ENCODE measurements at places on chromosomes 2 and 18.
A peak's percentile ranks its signal among the peaks of the same experiment; 100 is the strongest.

DNA sequence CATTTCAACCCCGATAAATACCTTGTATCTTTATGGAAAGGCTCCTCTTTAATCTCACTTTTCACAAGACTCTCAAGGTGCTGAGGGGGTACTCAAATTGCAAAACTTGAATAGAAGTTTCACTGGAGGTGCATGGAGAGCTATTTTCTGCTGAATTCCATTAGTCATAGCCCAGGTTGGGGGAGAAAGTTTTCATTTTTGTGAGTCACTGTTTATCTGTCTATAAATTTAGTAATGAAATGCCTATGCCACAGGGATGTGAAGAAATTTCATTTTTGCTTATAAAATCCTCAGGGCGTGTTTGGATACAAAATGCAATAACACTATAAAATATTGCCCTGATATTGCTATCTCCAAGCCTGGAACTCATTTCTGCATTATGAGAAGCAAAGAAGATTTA is 346.3 kb downstream of the LRATD1 start:
- DNase-seq = no peak

DNA sequence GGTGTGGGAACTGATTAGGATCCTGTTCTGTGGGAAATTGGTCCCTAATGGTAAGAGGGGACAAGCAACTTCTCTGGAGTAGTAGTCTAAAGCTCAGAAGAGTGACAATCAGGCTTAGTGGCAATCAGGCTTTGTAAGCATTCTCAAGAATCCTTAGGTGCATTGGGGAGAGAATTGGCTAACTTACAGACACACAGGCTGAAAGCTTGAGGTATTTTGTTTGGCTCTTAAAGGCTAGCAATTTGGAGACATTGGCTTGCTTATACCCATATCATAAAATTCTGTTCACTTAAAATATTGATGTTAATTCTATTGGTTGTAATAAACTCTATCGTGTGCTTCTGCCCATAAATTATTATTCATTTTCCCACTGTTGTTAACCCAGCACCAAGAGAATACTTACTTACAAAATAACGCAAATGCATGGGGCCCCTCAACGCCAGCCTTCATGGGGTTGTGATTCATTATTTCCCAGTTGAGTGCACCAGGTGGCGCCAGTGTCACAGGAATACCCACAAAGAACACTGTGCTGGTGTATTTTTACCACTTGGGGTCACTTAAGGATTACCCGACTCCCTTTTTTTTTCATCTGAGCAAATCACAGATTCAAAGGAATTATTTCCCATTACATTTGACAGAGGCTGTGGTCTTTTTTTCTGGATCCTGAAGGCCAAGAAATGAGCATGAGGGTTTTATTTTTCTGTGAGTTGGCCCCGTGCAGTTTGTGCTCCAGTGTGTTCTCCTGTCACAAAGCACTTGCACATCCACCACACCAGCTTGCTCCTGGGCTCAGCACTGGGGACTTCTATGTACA is 45.5 kb downstream of the DDX1 start:
- peak; percentile 50 for DNase-seq

DNA sequence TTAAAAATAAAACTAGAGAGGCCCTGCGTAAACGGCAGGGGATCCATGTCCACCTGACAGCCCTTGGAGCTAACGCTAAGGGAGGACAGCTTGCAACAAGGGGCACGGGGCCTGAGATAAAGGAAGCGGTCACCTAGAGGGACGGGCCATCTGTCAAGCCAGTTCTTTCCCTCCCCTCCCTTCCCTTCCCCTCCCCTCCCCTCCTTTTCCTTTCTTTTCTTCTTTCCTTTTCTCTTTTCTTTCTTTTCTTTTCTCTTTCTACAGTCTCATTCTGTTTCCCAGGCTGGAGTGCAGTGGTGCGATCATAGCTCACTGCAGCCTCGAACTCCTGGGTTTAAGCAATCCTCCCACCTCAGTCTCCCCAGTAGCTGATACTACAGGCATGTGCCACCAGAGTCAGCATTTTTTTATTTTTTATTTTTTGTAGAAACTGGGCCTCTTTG is 34.5 kb upstream of the CTAGE1 start:
- no peak for DNase-seq

DNA sequence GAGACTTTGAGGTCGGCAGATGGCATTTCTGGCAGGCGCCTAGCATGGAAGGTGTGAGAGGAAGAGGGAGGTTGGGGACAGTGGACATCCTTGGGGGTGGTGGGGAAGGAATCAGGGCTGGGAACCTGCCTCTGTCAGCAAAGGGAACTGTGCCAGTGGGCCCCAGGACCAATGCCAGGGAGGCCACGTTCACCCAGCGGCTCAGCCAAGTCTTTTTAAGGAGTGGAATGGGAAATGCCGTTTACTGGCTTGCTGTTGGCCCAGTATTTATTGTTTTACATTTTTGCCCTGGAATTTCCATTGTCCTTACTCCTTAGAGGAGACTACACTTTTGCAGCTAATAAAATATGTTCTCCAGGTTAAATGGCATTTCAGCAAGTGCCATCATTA is 135.2 kb downstream of the MCFD2 start:
- DNase-seq = no peak

GRCh38 chr2:647691-648231 is 29.4 kb downstream of the TMEM18 start:
- DNase-seq = no peak

DNA sequence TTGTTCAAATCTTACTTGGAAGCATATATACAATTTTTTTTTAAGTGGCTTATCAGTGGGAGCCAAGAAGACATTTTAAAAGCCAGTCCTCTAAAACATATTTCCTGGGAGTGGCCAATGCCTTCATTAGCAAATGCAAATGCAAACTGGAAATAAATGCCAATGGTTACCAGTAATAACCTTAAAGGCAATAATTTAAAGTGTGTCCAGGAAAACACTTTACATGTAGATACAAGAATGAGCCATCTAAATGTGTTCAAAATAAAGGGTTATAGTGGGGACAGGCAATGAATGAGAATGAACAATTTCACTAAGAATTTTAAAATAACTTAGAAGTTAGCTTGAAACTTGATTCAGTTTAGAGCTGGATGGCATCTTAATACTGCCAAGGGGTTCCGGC is 64.2 kb downstream of the FARSB start:
- no peak for DNase-seq

GRCh38 chr2:11506611-11506969 is 27.3 kb upstream of the GREB1 start:
- DNase-seq = no peak

GRCh38 chr18:9055185-9055584 is 47.3 kb upstream of the NDUFV2 start:
- no peak for DNase-seq

DNA sequence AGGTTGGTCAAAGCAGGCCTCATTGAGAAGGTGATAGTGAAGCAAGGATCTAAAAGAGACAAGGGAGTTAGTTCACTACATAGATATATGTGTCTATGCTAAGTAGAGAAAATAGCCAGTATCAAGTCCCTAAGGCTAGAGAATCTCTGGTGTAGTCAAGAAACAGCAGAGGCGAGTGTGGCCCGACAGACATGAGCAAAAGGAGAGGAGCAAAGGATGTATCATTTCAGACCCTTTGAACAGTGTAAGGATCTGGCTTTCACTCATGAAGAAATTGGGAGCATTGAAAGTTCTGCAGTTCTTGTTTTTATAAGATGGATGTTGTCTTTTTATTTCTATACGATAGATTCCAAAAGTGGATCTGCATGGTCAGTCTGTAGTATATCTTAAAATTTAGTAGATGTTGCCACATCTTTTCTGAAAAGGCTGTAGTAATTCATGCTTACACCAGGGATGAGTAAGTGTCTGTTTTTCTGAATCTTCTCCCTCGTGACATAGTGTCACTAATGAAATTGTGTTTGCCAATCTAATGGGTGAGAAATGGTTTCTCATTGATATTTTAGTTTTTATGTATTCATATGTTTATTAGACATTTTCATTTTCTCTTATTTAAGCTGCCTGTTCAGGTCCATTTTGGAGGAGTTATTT is 18.8 kb downstream of the SP100 start:
- DNase-seq = no peak

GRCh38 chr2:132929786-132930185 is 259.8 kb upstream of the LYPD1 start:
- no peak for DNase-seq

DNA sequence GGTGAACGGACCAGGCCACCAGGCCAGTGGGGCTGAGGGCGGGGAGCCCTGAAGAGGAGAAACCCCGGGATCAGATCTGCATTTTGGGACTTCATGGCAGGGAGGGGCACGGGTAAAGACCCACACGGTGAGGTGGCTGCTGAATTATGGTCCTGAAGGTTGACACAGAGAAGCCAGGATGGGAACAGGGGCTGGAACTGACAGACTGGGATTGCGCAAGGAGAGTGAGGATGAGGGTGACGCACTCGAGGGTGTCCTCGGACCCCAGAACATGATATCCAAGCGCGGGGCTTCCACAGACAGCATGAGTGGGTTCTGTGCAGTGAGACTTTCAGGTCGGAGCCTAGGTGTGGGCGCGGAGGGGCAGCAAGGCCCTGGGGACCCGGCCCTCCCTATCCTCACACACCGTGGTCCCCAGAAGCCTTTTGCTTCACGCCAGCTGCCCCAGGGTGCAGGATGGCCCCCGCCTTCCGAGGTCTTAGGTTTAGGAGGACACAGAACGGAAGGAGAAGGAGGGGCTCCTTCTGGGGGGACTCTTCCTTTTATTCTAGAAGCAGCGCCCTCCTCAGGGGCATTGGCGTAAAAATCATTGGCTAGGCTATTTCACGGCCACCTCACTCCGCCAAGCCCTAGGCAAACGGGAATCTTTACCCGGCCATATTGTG is 416.8 kb upstream of the HS6ST1 start:
- no peak for DNase-seq

- no peak for DNase-seq
Measured at GRCh38 chr2:185608799-185609198, 129.8 kb upstream of the FSIP2 start.

DNA sequence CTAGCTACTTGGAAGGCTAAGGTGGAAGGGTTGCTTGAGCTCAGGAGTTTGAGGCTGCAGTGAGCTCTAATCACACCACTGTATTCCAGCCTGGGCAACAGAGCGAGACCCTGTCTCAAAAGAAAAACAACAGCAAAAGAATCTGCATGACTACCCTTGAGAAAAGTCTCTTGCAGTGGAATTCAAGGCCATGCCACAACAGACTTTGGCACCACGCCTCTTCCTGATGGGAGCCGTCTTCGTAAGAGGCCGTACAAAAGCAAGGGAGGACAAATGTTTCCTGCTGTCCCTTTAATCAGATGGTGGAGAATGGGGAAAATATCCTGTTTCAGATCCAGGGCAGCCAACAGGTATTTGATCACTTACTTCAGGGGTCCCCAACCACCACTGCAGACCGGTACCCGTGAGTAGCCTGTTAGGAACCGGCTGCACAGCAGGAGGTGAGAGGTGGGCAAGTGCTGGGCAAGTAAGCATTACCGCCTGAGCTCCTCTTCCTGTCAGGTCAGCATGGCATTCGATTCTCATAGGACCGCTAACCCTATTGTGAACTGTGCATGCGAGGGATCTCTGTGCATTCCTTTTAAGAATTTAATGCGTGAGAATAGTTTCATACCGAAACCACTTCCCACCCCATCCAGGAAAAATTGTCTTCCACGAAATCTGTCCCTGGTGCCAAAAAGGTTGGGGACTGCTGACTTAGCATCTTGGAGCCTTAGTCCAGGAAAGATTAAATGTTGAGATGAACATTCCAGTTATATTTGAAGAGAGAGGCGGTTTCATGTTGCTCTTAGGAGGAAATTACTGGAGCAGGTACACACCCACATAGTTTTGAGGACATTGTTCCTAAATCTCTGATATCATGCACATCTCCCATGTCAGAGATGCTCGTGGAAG is 94.4 kb upstream of the XPO1 start:
- no peak for DNase-seq

- no peak for DNase-seq
Measured at GRCh38 chr18:79962311-79962710, 2.1 kb upstream of the HSBP1L1 start.

DNA sequence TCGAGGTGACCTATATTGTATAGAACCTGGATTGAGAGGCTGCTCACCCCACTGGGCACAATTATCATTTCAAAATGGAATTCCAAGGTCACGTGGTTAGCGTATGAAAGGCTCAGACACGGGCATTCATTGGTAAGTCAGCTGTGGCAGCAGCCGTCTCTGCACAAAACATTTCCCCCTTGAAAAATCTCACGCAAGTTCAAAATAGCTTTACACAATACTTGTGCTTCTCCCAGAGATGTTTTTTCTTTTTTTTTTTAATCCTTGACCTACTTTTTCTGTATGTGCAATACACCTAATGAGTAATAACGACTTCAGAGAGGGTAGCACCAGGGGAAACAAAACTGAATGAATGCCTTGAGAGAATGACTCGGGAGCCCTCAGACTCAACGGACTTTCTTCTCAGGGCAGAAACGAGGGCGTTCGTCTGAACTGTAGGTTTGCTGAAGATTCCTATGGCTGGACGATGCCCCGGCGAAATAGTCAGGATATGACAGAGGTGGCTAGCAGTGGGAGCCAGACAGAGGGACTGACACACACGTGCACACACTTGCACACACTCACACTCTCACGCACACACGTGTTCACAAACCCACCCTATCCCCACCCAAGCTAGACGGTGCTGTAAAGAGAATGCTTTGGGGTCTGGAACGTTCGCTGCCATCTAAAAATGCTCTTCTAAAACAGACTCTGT is 77.8 kb downstream of the PDCL3 start:
- DNase-seq = no peak

- no peak for DNase-seq
Measured at GRCh38 chr2:161273038-161273760, 35.0 kb upstream of the PSMD14 start.

DNA sequence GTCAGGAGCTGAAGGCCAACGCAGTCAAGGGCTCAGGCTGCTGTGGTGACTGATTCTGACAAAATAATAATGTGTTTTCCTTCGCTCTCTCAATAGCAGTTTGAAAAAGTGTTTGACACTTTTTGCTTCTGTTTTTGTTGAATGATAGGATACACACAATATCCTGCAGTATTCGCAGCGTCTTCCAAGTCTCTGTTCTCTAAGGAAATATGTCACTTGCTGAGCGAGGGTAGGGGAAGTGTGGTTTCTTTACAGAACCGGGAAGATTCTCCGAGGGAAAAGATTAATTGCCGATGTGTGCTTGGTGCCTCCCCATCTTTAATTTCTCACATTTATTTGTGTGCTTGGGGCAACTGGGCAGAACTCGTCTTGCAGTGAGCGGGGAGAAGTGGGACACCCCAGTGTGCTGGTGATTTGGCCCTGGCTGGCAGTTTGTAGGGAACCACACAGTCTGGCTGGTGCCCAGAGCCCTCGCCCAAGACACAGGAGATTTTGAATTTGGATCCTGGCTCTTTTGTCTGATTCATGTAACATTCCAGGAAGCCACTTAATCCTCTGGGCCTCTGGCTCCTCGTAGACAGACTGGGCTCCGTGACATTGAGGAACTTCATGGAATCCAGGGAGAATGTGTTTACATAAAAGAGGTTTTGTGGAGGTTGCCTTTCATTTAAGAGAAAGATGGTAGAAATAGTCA is 169.4 kb downstream of the LDLRAD4 start:
- DNase-seq = no peak
